ENCODE measurements at places on chromosomes 3 and 15.

DNA sequence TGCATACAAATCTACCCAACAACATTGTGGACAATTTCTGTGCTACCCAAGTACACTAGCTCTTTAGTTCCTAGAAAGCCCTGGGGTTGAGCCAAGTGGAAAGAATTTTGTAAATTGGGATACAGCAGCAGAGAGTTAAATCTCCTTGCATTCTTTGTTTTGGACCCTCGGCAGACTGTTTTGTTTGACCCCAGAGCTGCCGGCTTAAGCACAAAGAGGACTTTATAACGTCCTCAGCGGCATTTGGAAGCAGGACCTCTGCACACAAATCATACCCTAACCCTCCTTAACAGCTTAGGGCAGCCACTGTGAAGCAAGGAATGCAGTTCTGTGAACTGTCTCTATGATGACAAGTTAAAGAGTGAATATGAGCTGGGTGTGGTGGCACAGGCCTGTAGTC, 415.3 kb downstream of the CNTN4 start:
- DNase-seq, result no peak

- no peak for DNase-seq
Observed at GRCh38 chr15:78174401-78174800, 25.2 kb downstream of the IDH3A start.

DNA sequence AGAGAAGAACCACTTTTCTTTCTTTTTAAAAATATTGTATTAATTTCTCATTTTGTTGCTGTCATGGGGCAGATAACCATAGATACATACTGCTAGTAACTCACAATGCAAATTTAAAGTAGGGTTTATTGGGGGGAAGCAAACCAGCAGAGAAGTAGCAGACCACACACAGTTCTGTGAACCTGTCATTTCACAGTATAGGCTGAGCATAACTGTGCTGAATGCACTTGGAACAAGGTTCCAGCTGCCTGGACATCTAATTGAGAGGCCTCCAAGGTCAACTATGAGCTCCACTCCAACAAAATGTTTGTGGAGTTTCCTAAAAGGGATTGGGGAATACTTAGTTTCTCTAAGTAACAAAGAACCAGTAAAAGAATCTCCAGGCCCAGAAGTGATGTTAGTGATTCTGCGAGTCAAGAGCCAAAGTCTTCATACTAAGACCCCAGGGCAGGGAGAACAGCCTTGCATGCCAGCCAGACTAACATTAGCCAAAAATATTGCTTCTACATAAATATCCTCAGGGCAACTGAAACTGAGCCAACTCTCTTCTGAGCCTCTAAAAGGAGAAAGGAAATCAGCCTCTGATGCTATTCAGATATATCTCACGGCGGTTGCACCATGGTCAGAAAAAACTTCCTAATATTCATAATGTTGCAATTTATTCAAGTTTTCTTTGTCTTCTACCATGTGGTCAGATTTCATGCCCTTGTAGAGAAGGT, 856.4 kb upstream of the ALCAM start:
- DNase-seq, result no peak

DNA sequence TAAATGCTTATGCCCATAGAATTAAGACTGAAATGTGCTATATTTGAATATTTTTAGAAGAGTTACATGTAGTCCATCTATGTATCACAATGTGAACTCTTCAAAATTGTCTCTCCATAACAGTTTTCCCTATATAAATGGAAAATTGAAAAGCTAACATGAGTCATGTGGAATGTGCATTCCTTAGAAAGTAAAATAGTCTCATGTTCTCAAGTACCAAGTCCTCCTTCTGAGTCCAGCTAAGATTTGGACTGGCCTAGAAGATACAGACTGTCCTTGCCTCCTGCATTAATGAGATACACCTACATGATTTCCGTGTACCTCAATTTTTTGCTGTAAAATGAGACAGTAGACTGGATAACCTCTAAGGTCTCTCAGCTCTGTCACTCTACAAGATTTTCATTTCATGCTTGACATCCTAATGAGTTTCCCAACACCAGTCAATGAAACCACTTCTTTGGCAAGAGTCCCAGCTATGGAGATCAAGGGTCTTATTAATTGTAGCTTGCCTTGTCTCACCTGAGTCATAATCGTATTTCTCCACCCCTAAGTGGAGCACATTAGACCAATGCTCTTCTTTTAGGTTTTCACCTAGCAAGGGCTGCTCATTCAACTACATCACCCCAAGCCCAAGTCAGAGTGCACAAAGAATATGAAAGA, 350.6 kb upstream of the IL12A start:
- DNase-seq, result peak; percentile 60

DNA sequence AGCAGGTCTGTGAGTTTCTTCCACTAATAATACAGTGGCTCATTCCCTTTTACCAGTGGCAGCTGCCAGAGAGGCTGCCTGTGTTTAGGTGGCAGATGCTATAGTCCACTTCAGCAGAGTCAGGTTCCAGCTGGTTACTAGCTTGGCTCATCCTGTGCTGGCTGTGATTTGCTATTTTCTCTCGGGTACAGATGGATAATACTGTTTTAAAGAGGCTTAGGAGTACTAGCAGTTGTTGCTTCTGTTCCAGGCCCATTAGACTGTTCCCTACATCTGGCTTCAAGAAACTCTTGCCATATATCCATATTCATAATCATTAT, 41.0 kb downstream of the ZNF609 start:
- no peak for DNase-seq

- no peak for DNase-seq
Observed at GRCh38 chr15:94487635-94488034, 256.3 kb downstream of the MCTP2 start.

DNA sequence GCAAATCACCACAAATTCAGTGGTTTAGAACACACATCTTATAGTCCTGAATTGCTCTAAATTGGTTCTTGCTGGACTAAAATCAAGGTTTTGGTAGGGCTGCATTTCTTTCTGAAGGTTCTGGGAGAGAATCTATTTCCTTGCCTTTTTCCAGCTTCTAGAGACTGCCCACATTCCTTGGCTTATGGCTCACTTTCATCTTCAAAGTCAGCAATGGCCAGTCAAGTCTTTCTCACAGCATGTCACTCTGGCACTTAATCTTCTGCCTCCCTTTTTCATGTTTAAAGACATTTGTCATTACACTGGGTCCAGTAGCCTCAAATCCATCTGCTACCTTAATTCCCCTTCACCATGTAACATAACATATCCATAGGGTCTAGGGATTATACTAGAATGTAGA, 149.0 kb downstream of the NEK10 start:
- peak; percentile 16 for DNase-seq

DNA sequence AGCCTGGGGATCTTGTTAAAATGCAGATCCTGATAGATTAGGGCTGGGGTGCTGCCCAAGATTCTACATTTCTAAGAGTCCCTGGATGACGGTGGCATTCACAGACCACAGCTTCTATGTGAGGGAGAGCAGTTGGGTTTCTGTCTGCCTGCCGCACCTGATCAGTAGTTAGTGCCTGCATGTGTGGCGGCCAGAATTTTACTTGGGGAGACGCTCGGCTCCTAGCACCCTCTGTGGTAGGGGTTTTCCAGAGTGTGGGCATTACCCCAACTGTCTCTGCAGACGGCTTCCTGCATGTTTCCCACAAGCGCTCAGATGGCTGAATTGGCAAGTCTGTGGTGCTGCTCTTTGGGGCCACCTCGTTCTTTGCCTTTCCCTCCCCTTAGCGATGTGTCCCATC, 8.3 kb downstream of the GHRL start:
- DNase-seq, result no peak

- no peak for DNase-seq
Observed at GRCh38 chr15:91921843-91922198, 68.3 kb downstream of the SLCO3A1 start.

DNA sequence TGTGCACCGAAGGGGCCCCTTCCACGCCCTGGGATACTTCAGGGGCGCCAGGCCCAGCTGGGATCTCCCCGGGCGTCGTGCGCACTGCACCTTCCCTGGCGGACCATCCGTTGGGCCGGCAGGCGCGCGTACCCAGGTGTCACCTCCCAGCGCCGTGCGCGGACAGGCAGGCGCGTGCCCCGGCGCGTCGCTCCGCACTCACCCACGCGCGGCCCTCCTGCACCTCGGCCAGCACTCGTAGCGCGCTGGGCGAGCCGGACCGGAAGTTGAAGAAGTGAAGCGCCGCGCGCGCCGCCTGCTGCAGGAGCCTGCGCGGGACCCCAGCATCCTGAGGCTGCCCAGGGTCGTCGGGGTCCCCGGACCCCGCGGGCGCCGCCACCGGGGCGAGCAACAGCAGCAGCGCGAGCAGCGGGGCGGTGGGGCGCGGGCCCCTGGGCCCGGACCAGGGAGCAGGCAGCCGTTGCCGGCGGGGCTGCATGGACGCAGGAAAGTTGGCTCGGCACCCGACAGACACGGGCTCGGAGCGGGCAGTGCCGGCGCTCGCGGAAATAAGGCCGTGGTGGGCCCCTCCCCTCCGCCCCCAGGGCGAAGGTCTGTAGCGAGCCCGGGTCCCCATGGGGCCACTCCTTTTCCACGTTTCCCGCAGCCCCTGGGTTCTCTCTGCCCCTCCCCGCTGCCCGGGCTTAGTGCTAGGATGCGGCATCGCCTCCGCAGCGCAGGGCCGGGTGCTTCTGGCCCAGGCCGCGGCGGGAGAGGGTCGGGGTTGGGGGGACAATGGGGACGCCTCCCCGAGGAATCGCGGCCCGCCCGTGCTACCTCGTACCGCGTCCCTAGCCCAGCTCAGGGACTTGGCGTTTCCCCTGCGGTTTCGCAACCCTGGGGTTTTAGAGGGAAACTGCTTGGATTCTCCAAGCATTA, at the start of gene RARRES1:
Gene RARRES1 (minus strand): TSS at position 520 of the 918 bp plus-strand sequence. CDS start 42 bp downstream, at position 478.
- no peak for DNase-seq

Data from A172 (cell line).